ENCODE measurements at places on chromosomes 2 and 18. TPM values are rescaled to one million over a fixed set of nuclear protein-coding genes. Genes with fewer than 3 reads are reported as not detected.

The CYBRD1 gene
- 23.1 TPM for polyA plus RNA-seq

The DLX1 gene
- 0.12 TPM for polyA plus RNA-seq

The EHBP1 gene
- 5.0 TPM for polyA plus RNA-seq

DNA sequence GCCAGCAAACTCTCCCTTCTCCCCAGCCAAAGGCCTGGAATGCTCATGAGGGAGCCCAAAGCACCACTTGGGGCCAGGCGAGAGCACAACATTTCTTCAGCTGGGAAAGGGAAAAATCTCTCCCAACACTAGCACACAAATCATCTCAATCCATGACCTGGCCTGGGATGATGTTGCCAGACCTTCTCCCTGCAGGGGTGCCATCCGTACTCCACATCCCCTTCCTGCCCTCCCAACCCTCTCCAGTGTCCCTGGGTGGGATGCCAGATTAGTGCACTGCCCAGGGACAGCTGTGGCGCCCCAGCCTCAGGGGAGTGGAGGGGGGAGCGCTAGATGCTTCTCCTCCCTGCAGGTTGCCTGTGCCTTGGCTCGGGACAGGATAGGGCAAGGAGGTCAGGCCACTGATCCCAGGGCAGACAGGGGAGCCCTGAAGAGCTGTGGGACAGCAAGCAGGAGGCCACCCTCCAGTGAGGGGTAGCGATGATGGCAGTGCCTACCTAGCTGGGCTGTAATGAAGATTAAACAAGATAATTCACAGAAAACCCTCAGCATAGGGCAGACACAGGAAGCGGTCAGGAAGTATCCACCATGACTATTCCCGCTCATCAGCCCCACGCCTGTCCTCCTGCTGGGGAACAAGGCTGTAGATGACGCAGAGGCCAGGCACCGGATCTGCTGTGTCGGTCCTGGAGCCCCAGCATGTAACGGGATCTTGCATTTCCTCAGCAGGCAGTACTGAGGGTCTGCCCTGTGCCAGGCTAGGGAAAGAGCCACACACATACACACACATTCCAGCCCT, 31.1 kb downstream of the SERTAD2 start:
- DNase-seq = no peak
- H3K27me3 ChIP-seq = no peaks in the 10 kb centered on the region
- no peaks in the 10 kb centered on the region for H3K4me1 ChIP-seq

DNA sequence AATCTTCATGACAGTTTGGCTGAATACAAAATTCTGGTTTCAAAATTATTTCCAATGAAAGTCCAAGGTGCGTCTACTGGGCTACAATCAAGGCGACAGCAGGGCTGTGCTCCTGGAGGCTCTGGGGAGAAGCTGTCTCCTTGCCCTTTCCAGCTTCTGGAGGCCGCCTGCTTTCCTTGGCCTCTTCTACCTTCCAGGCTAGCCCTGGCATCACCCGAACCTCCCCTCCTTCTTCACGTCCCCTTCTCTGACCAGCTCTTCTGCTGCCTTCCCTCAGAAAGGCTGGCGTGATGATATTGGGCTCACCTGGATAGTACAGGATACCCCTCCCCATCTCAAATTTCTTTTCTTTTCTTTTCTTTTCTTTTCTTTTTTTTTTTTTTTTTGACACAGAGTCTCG, 115.5 kb downstream of the KCNF1 start:
- H3K27me3 ChIP-seq = no peaks in the 10 kb centered on the region
- no peaks in the 10 kb centered on the region for H3K4me1 ChIP-seq
- no peak for DNase-seq
- H3K4me3 ChIP-seq = no peak overlapping the region

GRCh38 chr18:11035814-11036495, 113.4 kb downstream of the PIEZO2 start:
- H3K36me3 ChIP-seq = no peaks in the 10 kb centered on the region
- no peak overlapping the region for H3K27ac ChIP-seq
- H3K4me3 ChIP-seq = no peak overlapping the region
- DNase-seq = no peak

DNA sequence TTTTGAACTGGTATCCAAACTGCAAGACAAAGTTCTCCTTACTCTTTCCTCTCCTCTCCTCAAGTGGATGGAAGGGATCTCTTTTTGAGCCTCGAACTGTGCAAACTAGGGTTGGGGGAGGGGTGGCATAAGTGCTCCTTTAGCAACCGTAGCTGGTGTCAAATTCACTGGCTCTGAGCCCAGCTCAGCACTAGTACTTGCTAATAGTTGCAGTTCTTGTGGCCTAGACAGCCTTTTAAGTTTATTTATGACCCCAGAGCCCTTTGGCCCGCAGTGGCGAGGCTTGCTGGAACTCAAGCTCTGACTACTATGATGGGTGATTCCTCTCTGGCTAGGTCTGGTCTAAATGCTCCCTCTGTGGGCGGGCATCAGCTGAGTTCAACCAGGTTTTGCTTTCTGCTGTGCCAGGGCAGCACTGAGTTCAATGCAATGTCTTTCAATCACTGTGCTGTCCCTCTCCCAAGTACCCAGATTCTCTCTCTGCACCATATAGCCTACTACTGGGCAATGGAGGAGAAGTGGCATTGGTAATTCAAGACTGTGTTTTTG, 528.4 kb upstream of the SYT4 start:
- no peaks in the 10 kb centered on the region for H3K4me1 ChIP-seq
- no peak overlapping the region for H3K27ac ChIP-seq
- H3K27me3 ChIP-seq = no peaks in the 10 kb centered on the region
- H3K4me3 ChIP-seq = no peak overlapping the region
- no peak for DNase-seq

Measured in endothelial cell of umbilical vein (primary cell).